Hindlimb muscle (tissue), 1 donor: ENCODE measurements at places on chromosomes 12 and 14. TPM values are rescaled to one million over a fixed set of nuclear protein-coding genes. Genes with fewer than 3 reads are reported as not detected.

The ALG10 gene
- polyA plus RNA-seq = 4.8 TPM

The FGF23 gene
- not detected for polyA plus RNA-seq

The HOXC13 gene
- 0.10 TPM for polyA plus RNA-seq

The CMA1 gene
- polyA plus RNA-seq = not detected

The LTBP2 gene
- 5.4 TPM for polyA plus RNA-seq

The BATF gene
- 1.0 TPM for polyA plus RNA-seq

GRCh38 chr14:102694530-102695166 is 82.6 kb upstream of the TRAF3 start:
- DNase-seq = peak; percentile 74

GRCh38 chr12:108175310-108175709 is 46.2 kb downstream of the WSCD2 start:
- DNase-seq = no peak

GRCh38 chr12:28742791-28743190 is 406.3 kb upstream of the FAR2 start:
- no peak for DNase-seq

DNA sequence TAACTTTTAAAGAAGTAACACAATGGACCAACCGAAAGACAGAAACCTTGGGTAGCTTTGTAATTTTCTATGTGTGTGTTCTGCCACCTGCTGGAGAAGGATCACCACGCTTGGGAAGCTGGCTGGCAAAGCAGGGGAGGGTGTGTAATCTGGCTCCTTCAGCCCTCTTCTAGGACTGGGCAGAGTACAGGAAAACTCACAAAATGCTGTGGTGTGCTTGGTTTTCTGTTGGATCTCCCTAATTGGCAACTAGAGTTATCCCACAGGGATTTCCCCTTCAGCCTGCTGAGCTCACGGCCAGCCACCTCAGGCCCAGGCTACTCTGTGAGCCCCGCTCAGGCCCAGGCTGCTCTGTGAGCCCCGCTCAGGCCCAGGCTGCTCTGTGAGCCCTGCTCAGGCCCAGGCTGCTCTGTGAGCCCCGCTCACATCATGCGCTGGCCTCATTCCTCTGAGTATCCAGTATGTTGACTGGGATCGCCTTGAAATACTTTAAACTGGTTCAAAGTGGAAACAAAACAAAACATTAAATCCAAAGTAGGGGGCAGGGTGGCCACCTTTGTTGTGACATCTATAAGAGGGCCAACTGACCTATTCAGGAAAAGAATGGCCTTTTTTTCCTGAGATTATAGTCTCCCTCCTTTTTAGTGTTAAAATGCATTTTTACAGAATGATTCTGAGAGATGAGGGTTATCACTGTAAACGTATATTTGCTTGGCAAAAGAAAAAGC is 52.0 kb upstream of the RNU6-8 start:
- DNase-seq = peak; percentile 79

DNA sequence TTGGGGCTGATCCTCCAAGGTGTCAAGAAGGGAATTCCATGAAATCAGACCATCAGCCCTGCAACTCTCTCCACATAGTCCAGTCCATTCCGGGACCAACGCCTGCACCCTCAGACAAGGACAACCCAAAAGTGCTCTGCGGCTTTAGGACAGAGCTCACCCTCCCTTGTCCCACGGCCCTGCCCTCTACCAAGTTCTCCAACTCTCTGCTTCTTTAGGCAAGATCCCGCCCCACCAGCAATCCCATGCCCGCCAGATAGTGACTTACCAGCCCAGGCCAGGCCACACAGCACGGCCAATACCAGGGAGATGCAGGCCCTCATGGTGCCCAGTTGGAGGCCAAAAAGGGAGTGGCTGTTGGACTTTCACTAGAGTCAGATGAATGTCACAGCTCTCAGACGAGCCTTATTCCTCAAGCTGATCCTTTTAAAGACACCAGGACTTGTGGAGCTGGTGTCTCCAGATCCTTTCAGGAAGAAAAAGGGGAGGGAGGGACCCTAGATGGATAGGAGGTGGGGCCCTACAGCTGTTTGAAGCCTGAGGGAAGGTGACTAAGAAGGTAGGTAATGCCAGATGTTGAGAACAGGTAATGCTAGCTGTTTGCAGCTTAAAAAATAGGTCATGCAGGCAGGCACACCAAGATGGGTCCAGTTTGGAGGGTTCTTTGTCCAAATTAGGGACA is at the start of gene ENDOU:
Gene ENDOU, minus strand, starts transcription at position 400 of the 682 bp plus-strand sequence. Its CDS starts 77 bp downstream, at position 323.
- no peak for DNase-seq

DNA sequence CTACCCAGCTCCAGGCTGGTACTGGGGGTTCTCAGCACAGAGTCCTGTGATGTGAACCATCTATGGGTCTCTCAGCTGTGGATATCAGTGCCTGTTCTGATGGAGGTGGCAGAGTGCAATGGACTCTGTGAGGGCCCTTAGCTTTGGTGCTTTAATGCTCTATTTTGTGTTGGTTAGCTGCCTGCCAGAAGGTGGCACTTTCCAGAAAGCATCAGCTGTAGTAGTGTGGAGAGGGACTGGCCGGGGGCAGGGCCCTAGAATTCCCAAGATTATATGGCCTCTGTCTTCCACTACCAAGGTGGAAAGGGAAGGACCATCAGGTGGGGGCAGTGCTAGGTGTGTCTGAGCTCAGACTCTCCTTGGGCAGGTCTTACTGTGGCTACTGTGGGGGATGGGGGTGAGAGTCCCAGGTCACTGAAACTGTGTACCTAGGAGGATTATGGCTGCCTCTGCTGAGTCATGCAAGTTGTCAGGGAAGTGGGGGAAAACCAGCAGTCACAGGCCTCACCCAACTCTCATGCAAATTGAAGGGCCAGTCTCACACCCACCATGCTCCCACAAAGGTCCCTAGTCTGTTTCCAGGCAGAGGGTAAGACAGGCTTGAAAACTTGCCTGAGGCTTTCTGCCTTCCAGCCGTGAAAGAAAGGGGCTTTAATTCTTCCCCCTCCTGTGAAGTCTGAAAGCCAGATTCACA is 878.1 kb downstream of the C12orf50 start:
- no peak for DNase-seq

DNA sequence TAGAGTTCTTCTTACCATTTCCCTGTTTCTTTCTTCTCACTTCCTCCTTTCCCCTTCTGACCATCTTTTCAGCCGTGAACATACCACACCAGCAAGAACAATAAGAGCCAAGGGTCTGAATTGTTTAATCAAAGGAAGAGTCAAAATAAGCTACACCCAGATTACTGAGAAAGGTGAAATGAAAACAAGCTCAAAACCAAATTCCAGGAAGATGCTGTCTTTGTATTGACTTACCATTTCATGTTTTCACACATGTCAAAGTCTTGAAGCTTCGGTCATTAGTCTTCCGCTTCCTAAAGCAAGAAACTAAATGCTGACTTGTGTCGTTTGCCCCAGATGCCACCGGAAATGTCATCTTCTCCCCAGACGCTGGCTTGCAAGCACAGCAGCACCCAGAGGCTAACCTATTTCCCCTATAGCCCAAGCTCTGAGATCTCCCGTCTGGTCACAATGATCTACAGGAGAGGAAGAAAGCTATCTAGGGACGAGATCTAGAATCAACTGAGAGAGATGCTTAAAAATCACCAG is 136.5 kb upstream of the AMIGO2 start:
- DNase-seq = no peak

DNA sequence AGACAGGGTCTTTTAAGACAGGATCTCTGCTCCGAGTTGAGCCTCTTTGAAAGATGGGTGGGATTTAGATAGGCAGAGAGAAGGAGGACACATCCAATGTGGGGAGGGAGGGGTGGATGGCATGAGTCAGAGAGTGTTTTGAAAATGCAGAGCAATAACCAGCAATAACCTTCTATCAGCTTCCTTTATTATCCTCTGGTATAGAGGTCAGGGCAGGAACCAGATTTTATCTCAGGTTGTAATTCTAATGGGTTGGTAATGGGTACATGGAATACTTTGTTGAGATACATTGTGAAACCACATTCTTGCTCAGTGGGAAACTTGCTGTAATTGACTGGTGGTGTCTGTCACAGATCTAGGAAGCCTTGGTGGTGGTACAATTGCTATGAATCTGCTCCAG is 37.6 kb upstream of the CCDC63 start:
- no peak for DNase-seq

DNA sequence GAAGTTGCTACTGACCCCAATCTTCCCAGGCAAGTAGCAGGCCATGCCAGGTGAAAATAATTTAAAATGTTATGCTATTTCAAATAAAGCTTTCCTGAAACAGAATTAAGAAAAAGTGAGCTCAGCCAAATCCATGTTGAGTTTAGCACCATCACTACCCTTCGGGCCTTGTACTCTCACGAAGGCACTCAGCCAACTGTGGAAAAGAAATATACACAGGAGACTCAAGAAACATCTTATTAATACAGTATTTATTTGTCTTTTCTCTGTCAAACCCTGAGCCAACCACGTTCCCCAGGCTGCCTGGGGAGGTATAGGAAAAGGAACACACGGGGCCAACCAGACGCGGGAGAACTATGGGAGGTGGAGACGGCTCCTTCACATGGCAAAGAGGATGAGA is 10.9 kb downstream of the ATP5MC2 start:
- DNase-seq = no peak

GRCh38 chr14:50343434-50343833 is 31.3 kb downstream of the DMAC2L start:
- DNase-seq = no peak

DNA sequence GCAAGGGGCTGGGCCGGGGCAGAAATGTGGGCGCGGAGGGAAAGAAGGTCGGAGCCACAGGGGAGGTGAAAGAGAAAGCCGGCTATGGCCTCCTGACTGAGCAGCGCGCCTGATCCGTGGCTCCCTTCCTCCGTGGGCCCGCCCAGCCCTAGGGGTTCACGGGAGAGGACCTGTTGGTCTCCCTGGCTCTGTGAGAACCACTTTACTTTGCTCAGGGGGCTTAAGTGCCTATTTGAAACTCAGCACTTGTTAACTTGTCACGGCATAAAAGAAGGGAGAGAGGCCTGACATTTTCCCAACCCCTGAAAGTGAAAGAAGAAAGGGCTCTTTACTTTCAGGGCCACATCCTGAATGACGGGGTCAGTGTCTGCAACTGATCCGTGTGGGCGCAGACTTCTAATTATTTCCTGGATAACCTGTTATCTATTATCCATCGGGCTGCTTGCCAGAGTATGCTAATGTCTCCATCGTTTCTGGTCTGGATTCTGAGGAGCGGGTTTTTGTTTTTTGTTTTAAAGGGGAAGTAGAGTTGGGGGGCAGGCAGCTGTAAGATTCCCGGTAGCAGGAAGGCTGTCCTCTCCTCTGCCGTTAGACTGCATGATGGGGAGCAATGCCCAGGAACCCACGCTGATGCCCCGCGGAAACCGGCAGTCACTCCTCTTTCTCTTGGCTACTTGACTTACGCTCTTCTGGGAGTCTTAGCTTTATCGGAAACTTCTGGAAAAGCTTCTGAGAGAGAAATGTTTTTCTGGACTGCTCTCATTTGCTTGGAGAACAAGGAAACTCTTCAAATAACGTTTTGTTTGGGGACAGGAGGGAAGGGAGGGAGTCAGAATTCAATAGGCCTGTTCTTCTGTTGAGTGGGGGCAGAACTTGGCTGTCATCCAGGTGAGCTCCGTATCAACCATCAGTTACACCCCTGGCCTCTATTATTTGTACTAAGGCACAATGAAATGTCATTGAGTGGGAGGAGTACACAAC is 127.7 kb upstream of the MAX start:
- DNase-seq = peak; percentile 39

- no peak for DNase-seq
Observed at GRCh38 chr14:37865719-37866549, 270.5 kb downstream of the TTC6 start.

GRCh38 chr12:34205401-34205800 is 183.1 kb downstream of the ALG10 start:
- DNase-seq = no peak

DNA sequence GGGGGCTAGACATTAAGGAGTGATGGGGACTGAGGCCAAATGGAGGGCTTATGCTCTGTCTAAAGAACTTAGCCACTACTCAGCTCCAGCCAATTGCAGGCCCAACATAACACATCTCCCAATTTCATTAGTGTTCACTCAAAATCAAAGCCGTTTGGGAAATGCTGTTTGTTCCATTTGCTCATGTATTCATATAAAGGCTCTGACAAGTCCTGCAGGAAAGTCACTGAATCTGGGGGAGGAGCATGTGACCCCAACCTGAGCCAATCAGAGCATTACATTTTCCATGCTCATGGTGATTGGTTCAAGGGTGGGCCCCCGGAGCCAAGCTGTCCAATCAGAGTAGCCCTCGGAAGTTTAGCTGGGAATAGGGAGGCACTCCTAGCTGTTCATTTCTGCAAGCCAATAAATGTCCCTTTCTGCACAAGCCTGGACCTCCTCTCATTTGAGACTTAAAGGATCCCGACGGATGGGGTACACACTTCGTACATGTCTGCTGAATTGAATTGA is 20.9 kb downstream of the SDSL start:
- no peak for DNase-seq

DNA sequence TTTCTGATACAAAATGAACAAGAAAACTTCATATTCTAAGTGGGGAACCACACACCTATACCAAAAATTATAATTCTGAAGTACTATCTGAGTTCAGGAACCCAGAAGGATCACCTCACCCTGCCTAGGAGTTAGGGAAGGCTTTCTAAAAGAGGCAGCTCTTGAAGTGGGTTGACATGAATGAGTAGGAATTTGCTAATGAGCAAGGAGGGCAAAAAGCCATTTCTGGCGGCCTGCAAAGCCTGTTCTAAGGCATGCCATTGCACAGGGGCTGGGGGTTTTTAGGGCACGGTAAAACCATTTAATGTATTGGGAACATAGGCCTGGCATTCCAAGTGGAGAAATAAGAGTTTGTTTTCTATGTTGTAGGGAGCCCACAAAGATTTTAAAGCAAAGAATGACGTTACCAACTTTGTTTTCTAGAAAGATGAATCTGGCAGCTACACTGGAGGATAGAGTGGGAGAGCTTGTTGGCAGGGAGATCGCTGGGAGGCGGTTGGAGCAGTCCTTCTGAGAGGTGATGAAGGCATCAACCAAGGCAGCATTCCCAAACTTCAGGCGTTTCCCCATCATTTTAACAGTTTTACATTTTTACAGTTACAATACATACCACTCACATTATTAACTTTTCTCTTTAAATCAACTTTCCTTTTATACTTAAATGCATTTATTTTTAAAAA is 14.1 kb downstream of the IFT43 start:
- DNase-seq = no peak

DNA sequence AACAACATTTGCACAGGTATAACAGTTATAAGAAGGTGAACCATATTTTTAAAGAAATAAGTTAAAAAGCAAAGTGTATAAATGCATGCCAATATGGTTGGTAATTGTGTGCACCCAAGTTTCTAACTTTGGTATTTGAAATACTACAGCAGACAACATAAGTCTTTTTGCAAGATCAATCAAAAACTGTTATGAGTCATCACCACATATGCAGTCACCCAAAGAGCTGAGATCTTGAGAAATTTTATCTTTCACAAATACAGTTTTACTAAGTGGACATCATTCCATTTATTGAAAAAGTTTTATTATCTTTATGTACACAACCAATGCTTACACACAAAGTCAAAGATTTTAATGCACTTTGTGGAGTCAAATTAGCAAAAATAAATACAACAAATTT is 7.0 kb upstream of the ACSS3 start:
- DNase-seq = no peak

- DNase-seq = no peak
Observed at GRCh38 chr12:38386205-38386985, 69.8 kb downstream of the ALG10B start.

GRCh38 chr14:72521045-72521444 is 372.9 kb downstream of the DPF3 start:
- DNase-seq = no peak
